ENCODE measurements at places on chromosomes 5 and 9. TPM values are rescaled to one million over a fixed set of nuclear protein-coding genes. Genes with fewer than 3 reads are reported as not detected.

Gene CAMK2A
- 0.88 TPM for total RNA-seq

Gene PCA3
- 0.36 TPM for total RNA-seq

Gene LRRC70
- 1.4 TPM for total RNA-seq

Gene TAF11L6
- not detected for total RNA-seq

Gene ANKRD31
- 0.29 TPM for total RNA-seq

Gene LCN1
- not detected for total RNA-seq

Gene SYK
- not detected for total RNA-seq

Gene EGR1
- total RNA-seq: 2.2 TPM

Gene HK3
- total RNA-seq: 1.8 TPM

Gene PPP3R2
- total RNA-seq: not detected

Gene TNFSF15
- total RNA-seq: 0.29 TPM

Gene CCNI2
- not detected for total RNA-seq

Gene SEMA4D
- 0.88 TPM for total RNA-seq

Gene PALM2AKAP2
- 19.4 TPM for total RNA-seq

Gene FCN2
- total RNA-seq: not detected

Gene CD274
- 0.72 TPM for total RNA-seq

Gene SPINK4
- total RNA-seq: not detected

Gene PRR16
- 30.4 TPM for total RNA-seq

Gene PKN3
- 3.5 TPM for total RNA-seq

Gene RNF208
- 0.29 TPM for total RNA-seq

Gene PRDM9
- not detected for total RNA-seq

Gene WDR38
- not detected for total RNA-seq

Gene INSYN2B
- total RNA-seq: 3.5 TPM

Gene PCDHGA9
- 6.2 TPM for total RNA-seq

Gene ARHGEF37
- 0.72 TPM for total RNA-seq

Gene GPX3
- total RNA-seq: 8.8 TPM

Gene SLC45A2
- 0.59 TPM for total RNA-seq

Gene PDGFRB
- total RNA-seq: 567 TPM

Gene NR5A1
- not detected for total RNA-seq

Gene INSL6
- not detected for total RNA-seq

Gene CFAP90
- 1.1 TPM for total RNA-seq

Gene PCDHGA2
- 2.7 TPM for total RNA-seq

Gene C9orf43
- total RNA-seq: 0.36 TPM

Gene MLANA
- under 0.01 TPM for total RNA-seq

Gene IFNA16
- not detected for total RNA-seq

Gene PCDHGB1
- total RNA-seq: 5.0 TPM

Gene ZNF483
- 5.9 TPM for total RNA-seq

Gene ECSCR
- total RNA-seq: not detected

Gene MEIKIN
- total RNA-seq: not detected

Gene B4GALT1
- 63.7 TPM for total RNA-seq

Gene CCNJL
- total RNA-seq: 0.88 TPM

Gene NR2F1-AS1
- total RNA-seq: 15.9 TPM

Gene CCIN
- total RNA-seq: 2.2 TPM

Gene PCDH12
- total RNA-seq: under 0.01 TPM

Gene UIMC1
- 40.9 TPM for total RNA-seq

Gene SLC6A3
- total RNA-seq: not detected

Gene RNF183
- total RNA-seq: not detected

Gene PFN3
- total RNA-seq: not detected

Gene DPP7
- 74.6 TPM for total RNA-seq

Gene PHF24
- not detected for total RNA-seq

Gene SH3RF2
- total RNA-seq: 4.0 TPM

Gene CYSTM1
- 24.2 TPM for total RNA-seq

Gene GTF3C4
- total RNA-seq: 21.7 TPM

Data from osteoblast (primary cell).